ENCODE measurements at places on chromosomes 11 and 22.

DNA sequence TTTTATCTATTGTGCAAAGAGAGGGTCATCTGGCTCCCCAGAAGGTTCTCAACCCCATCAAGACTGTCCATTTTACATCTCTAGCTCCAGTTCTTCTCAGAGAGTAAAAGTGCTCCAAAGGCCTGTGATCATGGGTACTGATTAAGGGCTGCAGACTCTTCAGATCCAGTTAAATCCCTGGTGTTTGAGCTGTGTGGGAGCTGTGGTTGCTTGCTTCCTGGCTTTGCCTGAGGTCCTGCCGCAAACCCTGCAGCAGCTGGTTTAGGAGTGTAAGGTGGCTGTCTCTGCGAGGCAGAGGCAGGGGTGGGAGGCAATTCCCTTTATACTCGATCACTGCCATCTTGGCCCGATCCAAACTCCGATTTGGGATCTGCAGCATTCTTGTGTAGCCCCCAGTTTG lies 1.2 kb downstream of the MRPL17 start:
- H3K4me1 ChIP-seq, result peaks cover 25% of the 10 kb centered on the region
- H3K27ac ChIP-seq, result peak overlapping the region; percentile 99
- no peaks in the 10 kb centered on the region for H3K27me3 ChIP-seq
- H3K4me3 ChIP-seq, result peak overlapping the region; percentile 99
- no peak for DNase-seq
- peaks cover 18% of the 10 kb centered on the region for H3K36me3 ChIP-seq

DNA sequence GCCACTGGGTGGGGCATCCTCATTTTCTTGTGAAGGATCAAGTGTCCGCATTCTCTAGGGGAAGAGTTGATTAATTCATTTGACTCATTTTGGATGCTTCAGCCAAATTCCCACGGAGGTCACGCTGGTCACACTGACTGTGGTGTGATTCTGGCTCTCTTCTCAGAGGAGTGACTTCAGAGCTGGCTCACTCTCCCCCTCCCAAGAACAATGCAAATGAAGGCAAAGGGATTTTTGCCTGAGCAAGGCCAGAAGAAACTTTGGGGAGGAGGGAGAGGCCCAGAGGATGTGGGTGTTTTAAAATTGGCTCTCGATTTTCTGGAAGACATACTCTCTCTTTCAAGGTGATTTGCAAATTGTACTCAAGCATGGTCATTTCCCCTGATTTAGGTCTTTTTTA lies 51.1 kb upstream of the LMO2 start:
- no peaks in the 10 kb centered on the region for H3K36me3 ChIP-seq
- no peaks in the 10 kb centered on the region for H3K27me3 ChIP-seq
- no peak for DNase-seq
- H3K27ac ChIP-seq, result no peak overlapping the region
- H3K4me1 ChIP-seq, result peaks cover 7% of the 10 kb centered on the region
- no peak overlapping the region for H3K4me3 ChIP-seq

GRCh38 chr11:32213223-32213622 lies 122.3 kb downstream of the RCN1 start:
- no peaks in the 10 kb centered on the region for H3K36me3 ChIP-seq
- H3K4me3 ChIP-seq, result no peak overlapping the region
- H3K27ac ChIP-seq, result no peak overlapping the region
- DNase-seq, result no peak

DNA sequence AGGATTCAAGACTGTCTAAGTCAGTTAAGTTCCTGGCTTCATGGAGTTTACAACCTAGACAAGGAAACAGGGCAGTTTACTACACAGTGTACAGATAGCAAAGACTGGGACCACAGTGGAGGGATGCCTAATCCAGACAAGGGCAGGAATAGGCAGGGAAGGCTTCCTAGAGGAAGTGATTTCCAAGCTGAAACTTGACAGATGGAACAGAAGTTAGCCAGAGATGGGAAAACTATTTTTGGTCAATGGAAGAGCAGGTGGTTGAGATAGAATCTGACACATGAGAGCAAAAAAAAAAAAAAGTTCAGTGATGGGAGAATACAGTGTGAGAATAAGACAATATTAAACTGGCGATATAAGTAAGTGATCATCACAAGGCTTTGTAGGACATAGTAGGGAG lies 1.3 kb downstream of the COA4 start:
- peaks cover 8% of the 10 kb centered on the region for H3K36me3 ChIP-seq
- H3K4me3 ChIP-seq, result peak overlapping the region; percentile 99
- H3K4me1 ChIP-seq, result peaks cover 30% of the 10 kb centered on the region

DNA sequence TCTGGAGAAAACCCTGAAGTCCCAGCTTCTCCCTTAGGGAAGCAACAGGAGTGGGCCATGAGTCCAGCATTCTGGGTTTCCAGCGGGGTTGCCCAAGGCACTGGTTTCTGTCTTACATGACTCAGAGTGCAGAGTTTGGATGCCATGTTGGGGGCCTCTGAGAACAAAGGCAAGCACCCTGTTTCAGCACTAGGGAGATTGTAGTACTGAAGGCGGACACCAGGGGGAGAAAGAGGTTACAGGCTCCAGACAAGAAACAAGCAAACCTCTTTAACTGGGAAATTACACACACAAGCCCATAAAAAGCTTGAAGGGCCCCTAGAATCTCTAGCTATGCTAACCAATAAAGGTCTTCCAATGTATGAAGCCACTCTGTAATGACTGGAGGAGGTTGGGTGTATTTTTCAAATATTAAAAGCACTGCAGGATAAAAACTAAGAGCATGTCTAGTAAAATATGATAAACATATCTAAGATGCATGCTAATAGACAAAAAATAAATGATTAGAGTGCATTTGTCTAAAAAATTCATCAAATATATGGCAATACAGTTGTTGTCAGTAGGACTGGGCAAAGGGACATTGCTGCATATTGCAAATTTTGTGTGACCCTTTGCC lies 7.1 kb downstream of the MS4A6E start:
- peaks cover 2% of the 10 kb centered on the region for H3K36me3 ChIP-seq
- no peak overlapping the region for H3K27ac ChIP-seq
- peaks cover 8% of the 10 kb centered on the region for H3K4me1 ChIP-seq
- DNase-seq, result peak; percentile 83
- H3K4me3 ChIP-seq, result no peak overlapping the region

DNA sequence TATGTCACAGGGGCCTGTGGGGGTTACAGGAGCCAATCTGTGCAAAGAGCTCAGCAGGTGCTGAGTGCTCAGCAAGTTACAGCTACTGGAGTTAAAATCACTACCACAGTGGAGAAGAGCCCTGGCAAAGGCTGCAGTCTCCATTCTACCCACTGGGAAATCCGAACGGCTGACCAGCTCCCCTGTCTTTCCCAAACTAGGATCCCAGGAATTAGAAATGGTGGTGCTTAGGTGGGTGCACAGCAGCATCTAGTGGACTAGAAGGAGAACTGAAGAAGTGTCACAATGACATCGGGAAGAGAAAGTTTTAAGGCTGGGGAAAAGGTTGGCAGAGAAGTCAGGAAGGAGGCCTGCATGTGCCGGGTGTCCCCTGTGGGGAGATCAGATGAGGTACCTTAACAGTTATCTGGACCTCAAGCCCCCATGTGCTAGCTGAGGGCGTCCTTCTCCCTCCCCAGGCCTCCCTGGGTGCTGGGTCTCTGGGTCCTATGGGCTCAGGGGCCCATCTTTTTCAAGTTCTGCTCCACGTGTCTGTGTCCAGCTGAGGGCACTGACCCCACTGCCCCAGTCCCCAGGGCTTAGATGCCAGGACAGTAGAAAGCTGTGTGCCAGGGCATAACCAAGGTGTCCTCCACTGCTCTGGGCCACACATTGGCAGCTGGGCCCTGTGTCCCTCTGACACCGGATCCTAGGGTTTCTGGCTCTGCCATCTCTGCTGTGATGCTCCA lies 1.9 kb downstream of the PIWIL3 start:
- no peak for DNase-seq
- H3K4me3 ChIP-seq, result no peak overlapping the region
- H3K27ac ChIP-seq, result no peak overlapping the region

DNA sequence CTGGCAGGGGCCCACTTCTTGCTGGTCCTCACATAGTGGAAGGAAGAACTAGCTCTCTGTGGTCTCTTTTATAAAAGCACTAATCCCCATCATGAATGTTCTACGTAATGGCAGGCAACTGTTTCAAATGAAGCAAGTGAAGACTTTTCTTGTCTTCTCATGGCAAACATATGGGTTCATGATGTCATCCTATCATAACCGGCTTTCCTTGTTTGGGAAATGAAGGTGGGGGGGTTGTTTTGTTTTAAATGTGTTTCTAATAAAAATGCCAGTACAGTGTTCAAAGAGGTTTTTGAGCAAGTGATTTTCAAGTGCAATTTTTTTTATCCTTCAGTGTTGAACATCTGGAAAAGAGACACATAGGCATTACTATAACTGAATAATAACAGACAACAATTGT lies 33.4 kb downstream of the REXO2 start:
- no peaks in the 10 kb centered on the region for H3K4me1 ChIP-seq
- H3K27me3 ChIP-seq, result no peaks in the 10 kb centered on the region
- H3K36me3 ChIP-seq, result peaks cover 10% of the 10 kb centered on the region
- no peak for DNase-seq
- H3K27ac ChIP-seq, result no peak overlapping the region

DNA sequence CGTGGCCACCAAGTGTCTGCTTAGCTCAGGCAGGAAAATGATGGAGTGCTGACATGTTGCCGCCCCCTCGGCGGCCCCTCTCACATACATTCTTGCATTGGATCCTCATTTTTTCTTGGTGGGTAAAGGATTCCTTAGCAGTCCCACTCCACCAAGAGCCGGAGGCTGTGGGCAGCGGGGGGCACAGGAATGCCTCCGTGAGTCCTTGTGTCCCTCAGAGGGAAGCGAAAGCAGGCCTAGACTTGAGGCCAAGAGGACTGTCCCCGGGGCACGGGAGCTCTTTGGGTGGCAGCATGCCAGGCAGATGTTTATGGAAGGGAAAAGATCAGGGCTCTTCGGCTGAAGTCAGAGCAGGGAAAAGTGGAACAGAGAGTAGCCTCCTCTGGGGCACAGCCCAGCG lies 21.6 kb downstream of the LRFN4 start:
- no peak overlapping the region for H3K27ac ChIP-seq
- peaks cover 44% of the 10 kb centered on the region for H3K4me1 ChIP-seq
- DNase-seq, result no peak
- H3K36me3 ChIP-seq, result no peaks in the 10 kb centered on the region
- no peak overlapping the region for H3K4me3 ChIP-seq
- no peaks in the 10 kb centered on the region for H3K27me3 ChIP-seq

DNA sequence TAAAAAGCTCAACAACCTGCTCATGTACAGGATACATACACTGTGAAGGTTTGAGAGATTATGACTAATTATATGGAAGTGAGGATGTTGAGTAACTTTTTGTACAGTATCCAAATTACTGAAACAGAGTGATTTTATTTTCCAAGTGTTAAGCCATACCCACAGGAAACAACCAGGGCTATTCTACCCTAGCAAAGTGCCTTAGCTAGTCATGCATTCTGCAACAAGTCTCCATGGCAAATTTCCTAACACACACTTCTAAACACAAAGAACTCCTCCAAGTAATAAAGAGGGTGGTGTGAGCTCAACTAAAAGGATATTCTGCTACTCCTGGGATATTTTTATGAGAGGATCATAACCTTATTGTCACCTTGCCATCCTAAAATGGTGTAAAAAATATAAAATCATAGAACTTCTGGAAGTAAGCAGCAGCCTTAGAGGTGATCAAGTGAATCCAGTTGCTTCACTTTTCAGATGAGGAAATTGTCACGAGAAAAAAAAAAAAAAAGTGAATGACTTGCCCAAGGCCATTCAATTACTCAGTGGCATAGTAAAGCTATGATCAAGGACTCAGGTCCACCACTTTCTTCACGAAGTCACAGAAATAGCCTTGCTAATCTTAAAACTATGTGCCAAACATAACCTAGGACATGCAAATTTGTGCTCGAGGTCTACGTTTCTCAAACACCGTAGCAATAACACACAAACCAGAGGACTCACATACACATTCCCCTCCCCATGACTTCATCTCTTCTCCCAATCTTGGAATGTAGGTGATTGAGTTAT lies 4.2 kb downstream of the LGR4 start:
- H3K4me3 ChIP-seq, result peak overlapping the region; percentile 89
- DNase-seq, result no peak
- H3K27me3 ChIP-seq, result peaks cover 6% of the 10 kb centered on the region
- peaks cover 3% of the 10 kb centered on the region for H3K36me3 ChIP-seq
- H3K27ac ChIP-seq, result no peak overlapping the region

DNA sequence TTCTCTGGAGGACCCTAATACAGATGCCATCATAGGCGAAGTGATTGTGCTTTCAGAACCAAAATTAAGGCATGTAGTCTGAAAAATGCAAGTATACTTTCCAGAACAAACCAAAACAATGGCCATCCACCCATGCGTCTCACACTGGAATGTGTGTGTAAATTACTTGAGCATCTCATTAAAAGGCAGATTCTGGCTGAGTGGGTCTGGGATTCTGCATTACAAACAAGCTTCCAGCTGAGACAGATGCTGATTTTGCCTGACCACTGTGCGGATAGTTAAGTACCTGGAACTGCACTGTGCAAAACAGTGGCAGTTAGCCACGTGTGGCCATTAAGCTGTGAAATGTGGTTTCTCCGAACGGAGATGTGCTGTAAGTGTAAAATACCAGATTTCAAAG lies 26.2 kb downstream of the RRP7A start:
- no peak overlapping the region for H3K27ac ChIP-seq
- no peak for DNase-seq
- H3K36me3 ChIP-seq, result no peaks in the 10 kb centered on the region
- peaks cover 2% of the 10 kb centered on the region for H3K27me3 ChIP-seq
- no peak overlapping the region for H3K4me3 ChIP-seq
- H3K4me1 ChIP-seq, result peaks cover 16% of the 10 kb centered on the region

DNA sequence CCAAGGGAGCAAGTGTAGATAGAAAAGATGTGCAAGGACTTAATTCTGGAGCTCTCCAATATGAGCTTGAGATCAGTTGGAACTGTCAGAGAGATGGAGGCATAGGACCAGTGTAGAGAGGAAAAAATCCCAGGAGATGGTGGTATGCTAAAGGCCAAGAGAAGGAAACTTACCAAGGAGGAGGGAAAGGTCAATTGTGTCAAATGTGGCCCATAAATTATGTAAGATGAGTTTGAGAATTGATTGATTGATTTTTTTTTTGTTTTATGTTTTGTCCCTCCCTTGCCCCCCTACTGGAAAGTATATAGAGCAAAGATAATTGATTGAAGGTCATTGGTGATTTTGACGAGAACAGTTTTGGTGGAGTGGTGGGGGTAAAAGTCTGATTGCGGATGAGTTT lies 2.8 kb upstream of the USP2 start:
- H3K36me3 ChIP-seq, result no peaks in the 10 kb centered on the region
- no peak overlapping the region for H3K27ac ChIP-seq
- H3K4me3 ChIP-seq, result no peak overlapping the region

GRCh38 chr11:533586-534395 lies 1.6 kb downstream of the HRAS start:
- peaks cover 4% of the 10 kb centered on the region for H3K4me1 ChIP-seq
- H3K4me3 ChIP-seq, result peak overlapping the region; percentile 38

- peaks cover 3% of the 10 kb centered on the region for H3K36me3 ChIP-seq
- peaks cover 9% of the 10 kb centered on the region for H3K27me3 ChIP-seq
- peak overlapping the region; percentile 71 for H3K27ac ChIP-seq
- DNase-seq, result no peak
- peaks cover 37% of the 10 kb centered on the region for H3K4me1 ChIP-seq
Observed at GRCh38 chr11:66467034-66467659, 442 bp downstream of the PELI3 start.

- no peaks in the 10 kb centered on the region for H3K36me3 ChIP-seq
- no peaks in the 10 kb centered on the region for H3K27me3 ChIP-seq
- H3K4me3 ChIP-seq, result no peak overlapping the region
- DNase-seq, result no peak
- H3K4me1 ChIP-seq, result peaks cover 11% of the 10 kb centered on the region
- H3K27ac ChIP-seq, result no peak overlapping the region
Observed at GRCh38 chr11:112837162-112837826, 123.9 kb upstream of the NCAM1 start.

Measured in neural crest cell (in vitro differentiated cells).